NCI-H1417 (cell line): ENCODE measurements at places on chromosomes 1 and 21.

- no peak for DNase-seq
These were observed 2085.0 kb downstream of the NCAM2 start for GRCh38 chr21:23083242-23083641.

DNA sequence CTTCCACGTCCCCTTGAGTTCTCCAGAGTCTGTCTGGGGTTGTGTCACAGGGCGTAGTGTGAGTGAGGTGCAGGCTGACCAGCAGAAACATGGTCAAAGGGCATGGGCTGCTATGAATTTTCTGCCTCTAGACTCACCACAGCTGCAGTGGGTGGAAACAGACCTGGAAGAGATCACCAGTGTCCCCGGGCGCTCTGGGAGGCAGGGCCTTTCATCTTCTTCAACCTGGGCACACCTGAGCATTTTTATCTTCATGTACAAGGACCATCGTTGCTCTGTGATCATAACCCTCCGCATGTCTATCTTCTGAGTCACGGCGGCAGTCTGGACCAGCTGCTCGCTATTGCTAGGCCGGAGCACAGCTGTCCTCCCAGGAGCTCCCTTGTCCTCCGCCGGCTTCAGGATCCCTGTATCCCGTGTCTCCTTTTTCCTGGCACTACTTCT, 29.6 kb downstream of the DEGS1 start:
- no peak for DNase-seq

DNA sequence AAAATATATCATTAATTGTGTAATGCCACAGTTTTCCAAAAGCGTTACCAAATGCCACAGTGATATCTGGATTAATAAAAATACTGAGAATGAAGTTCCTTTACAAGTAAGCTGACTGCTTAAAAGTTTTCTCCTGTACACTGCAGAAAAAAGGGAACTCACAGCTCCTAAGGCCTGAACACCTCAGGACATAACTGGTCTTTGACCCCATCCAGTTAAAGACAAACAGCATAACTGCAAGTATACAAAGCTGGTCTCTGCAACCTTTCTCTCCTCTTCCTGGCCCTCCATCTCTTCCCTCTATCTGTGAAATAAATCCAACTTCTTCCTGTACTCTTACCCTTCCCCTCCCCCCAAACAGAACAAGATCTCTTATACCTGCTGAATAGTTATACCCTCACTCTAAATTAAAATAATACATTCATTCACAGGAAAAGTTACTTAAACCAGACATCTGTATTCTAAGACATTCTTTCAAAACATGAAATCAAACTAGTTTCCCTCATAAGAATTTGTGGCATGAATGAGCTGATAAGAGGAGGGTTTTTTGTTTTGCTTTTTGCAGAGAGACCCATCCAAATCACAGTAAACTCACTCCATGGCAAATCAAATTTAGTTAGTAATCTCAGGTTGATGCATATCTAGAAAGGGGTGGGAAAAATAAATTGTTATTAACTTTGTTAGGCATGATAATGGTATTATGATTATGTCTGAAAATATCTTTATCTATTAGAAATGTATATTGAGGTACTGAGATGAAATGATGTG, 2.9 kb downstream of the DIPK1A start:
- no peak for DNase-seq

DNA sequence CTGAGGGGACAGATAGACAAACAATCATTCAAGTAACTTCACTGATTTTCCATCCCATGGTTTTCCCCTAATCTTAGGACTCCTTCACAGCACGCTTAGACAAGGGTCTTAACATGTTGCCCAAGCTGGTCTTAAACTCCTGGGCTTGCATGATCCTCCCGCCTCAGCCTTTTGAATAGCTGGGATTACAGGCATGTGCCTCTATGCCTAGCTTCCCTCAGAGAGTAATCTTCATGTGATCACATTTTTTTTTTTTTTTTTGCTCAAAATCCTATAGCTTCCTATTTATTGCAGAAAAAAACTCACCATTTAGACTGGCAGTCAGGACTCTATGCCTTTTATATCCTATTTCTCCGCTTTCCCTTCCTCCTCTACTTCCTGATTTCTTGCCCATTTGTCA, 90.4 kb upstream of the DPH5 start:
- DNase-seq = no peak

GRCh38 chr1:186183970-186184628, 191.0 kb downstream of the TPR start:
- DNase-seq = peak; percentile 43

GRCh38 chr1:4058122-4058521, 158.1 kb upstream of the C1orf174 start:
- no peak for DNase-seq

DNA sequence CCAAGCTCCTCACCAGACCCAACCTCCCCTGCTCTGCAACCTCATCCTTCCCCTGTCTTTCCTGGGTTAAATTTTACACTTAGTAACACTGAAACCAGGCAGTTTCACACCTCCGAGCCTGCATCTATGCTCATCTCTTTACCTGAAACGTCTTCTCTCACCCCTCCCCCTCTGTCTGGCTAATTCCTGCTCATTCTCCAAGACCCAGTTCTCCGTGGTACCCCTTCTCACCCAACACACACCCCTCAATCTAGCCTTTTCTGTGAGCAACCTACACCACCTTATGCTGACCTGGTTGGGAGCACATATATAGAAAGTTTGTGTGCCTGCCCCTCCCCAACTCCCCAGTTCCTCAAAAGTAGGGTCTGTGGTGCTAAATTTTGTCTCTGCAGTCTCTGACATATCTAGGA, 3.7 kb upstream of the KIAA1614 start:
- DNase-seq = no peak

DNA sequence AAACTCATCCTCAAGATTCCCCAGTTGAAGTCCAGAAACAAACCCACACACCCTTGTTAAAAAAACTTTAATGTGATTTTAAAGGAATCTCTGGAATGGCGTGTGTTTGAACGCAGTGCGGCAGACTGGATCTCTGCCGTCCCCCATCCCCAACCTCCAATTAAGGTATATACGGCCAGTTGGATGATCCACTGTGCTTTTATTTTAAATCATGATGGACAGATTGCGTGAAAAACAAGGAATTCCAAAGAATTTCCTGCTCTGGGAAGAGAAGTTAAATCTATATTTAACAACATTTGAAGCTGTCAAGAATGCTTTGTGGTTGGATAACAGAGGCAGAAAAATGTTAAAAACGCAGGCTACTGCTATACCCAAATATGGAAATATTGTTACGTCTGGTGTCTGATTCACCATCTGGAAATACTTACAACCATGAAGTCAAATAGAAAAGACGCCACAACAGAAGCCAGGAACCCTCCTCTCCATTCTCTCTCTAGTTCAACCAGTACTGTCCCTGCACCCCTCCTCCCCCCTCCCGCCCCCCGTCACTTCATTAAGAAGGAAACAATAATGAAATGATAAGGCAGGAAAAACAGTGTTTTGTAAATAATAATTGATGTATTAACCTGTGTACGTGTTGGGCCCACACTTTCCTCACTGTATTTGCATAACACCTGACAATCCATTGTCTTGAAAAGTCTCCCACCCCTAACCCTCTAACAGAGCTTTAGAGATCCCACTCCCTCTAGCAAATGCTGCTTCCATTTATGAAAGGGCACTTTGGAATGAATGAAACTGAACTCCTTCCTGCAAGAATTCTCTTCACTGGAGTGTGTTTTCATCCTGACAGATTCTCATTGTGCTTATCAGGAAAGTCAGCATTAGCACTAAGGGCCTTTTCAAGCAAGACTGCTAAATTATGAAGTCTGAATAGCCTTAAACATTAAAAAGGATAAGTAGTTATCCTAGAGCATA, 2.0 kb upstream of the CCN1 start:
- DNase-seq = no peak

DNA sequence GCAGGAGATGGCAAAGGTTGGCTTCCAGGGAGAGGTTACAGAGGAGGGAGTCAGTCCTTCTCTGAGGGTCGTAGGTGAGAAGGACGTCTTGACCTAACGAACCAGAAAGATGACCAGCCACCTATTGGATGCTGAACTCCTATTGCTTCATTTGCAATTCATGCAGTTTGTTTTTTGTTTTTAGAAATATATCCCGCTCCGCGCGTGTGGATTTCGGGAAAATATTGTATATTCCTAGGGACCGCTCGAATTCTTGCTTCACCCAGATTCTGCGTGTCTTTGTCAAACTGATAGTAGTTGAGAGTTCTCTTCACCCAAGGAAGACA, 564 bp downstream of the DISP1 start:
- no peak for DNase-seq

DNA sequence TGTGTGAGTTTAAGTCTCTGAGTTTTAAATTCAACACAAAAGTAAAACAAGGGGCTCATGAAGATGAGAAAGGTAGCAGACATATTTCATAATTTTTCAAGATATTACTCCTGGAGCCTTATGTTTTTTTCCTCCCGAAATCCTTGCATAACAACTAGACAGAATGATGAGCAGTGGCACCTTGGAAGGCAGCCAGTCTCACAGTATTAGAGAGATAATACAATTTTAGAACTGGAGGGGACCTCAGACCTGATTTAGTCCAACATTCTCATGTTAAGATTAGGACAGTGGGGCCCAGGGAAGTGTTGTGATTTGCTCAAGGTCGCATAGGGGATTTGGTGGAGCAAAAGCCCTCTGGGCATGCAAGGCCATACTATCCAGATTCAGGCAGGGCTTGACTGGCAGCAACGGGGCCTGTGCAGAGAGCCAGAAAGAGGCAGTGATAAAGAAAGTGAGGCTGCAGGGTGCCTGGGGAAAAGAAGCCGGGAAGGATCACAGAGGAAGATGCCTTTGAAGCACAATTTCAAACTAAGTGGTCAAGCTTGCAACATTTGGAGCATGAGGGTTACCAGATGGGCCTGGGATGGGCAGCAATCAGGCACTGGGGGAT, 31.4 kb upstream of the BCL9 start:
- DNase-seq = no peak

DNA sequence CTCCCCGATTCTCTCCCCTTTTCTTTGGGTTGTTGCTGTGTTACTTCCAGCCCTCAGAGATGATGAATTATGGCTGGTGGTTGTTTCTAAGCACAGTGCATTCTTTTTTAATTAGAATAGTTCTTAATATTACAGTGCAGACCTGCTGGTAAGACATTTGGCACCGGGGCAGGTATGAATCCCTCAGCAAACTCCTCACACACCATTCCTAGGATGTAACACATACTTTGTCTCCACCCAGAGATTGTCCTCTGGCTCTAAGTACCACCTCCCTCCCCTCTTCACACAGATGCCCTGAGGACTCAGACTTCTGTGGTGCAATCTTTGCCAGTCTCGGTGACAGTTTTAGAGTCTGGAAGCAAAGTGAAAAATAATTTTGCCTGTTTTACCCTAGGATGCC, 143.1 kb downstream of the HLX start:
- DNase-seq = no peak

DNA sequence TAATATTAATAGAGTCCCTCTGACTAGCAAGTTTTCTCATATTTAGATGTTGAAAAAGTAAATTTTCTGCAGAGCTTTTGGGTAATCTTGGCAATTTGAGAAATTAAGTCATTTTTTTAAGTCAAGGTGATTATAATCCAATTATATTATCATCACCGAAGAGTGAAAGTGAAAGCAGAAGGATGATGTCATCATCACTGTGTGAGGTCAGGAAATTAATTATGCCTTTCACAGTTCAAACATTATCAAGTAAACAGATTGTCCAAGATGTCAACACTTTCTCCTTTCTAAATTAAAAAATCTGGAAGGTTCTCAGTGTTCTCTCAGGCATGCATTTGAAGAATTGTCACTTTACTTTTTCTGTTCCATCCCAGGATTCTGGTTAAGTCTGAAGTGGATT, 296.0 kb downstream of the TBX15 start:
- no peak for DNase-seq

DNA sequence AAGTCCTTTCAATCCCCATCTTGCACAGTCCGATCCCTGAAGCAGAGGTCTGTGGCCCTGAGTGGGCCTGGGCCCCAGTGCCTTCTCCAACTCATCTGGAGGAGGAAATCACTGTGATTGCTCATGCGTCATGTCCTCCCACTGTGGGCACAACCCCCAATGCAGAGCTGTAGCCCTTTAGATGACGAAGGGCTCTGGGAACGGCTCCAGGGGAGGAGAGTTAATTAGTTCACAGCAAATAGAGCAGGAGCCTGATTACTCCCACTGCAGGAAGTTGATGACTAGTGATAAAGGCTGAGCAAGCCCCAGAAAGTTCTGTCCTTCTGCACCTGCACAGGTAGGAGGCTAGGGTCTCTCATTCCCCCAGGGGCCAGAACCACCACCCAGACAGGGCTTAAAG, 111.5 kb downstream of the CCDC185 start:
- DNase-seq = peak; percentile 19

- no peak for DNase-seq
These were observed 185.6 kb upstream of the NRIP1 start for GRCh38 chr21:15250384-15250783.

DNA sequence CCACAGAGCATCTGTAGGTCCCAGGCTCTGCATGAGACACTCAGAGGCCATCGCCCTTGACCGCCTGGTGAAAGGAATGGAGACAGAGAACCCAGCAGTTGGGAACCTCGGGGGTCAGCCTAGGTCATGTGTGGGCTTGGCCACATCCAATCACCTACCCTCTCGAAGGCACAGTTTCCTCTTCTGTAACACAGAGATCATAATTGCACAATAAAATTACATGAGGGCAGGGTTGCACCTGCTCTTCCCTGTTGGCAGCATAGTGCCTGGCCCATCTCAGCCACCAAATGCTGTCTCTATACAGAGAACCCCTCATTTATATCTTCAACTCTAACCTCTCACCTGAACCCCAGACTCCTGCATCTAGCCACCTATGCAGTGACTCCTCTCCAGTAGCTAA, 418.1 kb upstream of the VAMP3 start:
- no peak for DNase-seq

DNA sequence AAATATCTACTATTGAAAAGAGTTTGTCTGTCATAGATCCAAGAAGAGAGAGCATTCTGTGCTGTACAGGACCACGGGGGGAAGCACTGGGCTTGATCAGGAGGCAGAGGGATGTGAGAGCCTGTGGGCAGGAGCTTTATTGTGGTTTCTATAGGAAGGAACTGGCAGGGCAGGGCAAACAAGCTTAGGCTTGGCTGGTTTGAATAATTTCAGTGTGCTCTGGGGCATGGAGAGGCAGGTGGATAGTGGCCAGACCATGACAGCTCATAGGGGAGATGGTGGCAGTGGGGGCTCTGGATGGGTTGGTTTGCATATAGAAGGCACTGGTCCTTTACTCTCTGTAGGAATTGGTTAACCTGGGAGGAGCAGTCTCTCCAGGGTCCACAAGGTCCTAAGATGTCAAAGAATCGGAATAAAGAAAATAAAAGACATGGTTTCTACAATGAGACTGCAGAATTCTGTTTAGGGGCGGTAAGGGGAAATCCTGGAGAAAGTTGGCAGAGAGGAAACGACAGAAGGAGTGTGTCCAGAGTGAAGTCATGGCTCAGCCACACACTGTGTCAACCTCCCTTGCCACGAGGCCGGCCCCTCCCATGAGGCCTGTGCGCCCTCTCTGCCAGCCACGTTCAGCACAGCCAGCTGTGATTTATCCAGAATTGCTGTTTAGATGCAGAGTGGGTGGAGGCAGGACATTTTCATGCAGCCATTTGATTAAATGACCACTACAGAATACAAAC, 81.7 kb upstream of the PGBD5 start:
- DNase-seq = no peak
